CD4-positive, alpha-beta T cell treated with Interferon alpha-2 for 1 hour (primary cell): ENCODE measurements at places on chromosomes 6 and 20.

DNA sequence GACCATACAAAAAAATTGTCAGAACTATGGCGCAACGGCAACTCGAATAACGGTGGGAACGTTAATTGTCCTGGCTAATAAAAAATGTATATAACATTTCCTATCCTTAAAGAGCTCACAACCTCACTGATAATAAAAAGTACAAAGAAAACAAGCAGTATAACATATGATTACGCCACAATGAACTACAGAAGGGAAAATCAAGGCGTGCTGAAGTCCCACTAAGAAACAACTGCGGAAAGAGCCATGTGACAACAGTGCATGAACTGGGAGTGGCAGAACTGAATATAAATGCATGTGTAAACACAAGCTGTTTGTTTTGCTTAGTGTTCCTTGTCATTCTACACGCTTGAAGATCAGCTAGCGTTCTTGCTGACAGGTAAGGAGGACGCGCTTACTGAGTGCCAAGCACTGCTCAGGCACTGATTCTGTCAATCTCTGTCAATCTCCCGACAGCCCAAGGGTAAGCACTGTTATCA, 466 bp upstream of the PSMB1 start:
- DNase-seq: no peak

GRCh38 chr6:680251-680650, 12.7 kb downstream of the EXOC2 start:
- no peak for DNase-seq

- peak; percentile 54 for DNase-seq
These were observed at the start of gene SNAP25 for GRCh38 chr20:10218536-10219451. SNAP25 (plus strand) TSS chr20:10218830; CDS start chr20:10275492, 56,662 bp downstream.

- no peak for DNase-seq
These were observed 281.7 kb downstream of the CDC5L start for GRCh38 chr6:44668976-44669934.

DNA sequence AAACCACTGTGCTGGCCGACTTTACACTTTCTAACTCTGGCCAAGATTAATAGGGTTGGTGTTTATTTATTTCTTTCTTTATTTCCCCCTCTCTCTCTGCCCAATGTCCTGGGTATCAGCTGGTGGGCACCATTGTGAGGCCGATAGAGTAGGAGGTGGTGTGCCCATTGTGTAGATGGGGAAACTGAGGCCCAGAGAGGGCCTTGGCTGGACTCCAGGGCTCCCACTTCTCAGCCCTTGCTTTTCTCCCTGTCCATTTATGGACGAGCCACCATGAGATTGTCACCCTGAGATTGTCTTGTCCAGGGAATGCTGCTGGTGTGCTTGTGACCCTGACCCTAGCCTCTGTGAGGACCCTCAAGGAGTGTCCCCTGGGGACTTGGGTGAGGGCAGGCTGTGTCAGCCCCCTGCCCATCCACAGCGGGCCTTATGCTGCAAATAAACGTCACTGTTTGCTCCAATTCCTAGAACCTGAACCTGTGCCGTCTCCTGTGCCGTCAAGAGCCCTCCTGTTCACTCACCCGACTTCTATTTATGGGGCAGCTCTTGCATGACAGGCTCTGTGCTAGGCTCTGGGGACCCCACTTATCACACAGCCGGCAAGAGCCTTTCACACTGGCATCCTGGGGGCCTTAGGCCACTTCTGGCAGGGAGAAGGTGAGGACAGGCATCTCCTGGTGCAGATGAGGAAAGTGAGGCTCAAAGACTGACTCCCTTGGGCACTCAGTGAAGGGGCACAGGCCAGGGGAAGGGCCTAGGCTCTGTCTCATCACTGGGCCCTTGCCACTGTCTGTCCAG, 24.8 kb downstream of the SUN5 start:
- no peak for DNase-seq

- DNase-seq: no peak
These were observed 25.7 kb upstream of the MLIP start for GRCh38 chr6:54085541-54085940.

GRCh38 chr6:109472132-109472995, 10.7 kb downstream of the ZBTB24 start:
- no peak for DNase-seq

- DNase-seq: no peak
These were observed 24.5 kb upstream of the OR2J2 start for GRCh38 chr6:29146179-29146578.

DNA sequence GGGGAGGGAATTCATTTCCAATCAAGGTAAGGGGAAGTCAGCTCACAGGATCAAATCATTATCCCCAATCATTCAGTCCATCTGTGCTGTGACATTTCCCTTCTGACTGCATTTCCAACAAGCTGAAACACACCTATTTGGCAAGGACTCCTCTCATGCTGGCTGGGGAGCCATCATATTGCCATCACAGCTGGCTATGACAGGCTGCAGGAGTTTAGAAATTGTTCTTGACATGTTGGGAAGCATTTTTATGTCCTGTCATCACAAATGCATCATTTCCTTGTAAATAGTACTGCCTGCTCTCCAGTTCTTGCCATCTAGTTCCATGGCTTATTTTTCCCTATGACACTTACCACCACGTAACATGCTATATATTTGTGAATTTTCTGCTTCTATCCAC, 113.9 kb upstream of the TMEM170B start:
- DNase-seq: no peak

DNA sequence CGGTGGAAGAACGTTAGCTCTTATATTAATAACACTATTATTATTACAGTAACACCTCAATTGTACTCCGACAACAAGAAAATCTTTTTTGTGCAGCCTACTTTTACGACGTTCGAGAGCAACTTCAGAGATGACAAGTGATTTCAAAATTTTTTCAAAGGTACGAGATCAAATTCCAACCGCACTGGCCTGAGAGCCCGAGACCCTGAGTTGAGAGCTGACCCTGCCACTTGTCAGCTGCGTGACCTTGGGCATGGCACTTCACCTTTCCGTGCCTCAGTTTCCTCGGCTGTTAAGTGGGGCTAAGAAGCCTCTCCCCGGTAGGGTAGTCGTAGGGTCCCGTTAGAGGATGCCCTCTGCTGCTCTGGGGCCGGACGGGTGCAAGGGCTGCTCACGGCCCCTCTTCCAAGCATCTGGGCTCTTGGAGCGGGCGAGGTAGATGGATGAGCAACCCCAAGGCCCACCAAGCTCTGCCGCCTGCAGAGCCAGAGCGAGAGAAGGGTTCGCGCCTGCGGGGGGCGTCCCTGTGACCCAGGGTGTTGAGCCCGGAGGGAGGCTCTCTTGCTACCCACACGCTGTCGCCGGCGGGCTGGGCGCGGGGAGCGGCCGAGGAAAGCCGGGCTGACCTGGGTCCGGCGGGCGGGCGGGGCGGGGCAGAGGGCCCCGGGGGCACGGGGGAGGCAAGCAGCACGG, 510 bp downstream of the NDRG3 start:
- peak; percentile 3 for DNase-seq

GRCh38 chr6:121076119-121076518, 258.2 kb downstream of the TBC1D32 start:
- no peak for DNase-seq

DNA sequence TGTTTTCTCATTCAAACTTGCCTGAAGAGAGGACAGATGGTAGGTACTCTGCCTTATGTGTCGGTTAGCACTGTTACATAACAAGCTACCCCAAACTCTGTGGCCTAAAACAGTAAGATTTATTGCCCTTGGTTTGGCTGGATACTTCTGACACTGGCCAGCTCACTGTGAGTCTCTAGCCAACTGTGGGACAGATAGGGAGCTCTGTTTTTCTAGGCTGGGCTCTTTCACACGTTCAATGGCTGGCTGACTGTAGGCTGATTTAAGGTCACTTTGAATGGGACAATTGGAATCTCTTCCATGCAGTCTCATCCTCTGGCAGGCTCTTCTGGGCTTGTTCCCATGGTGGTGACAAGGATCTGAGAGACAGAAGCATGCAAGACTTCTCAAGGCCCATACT, 39.4 kb upstream of the JAG1 start:
- DNase-seq: no peak

DNA sequence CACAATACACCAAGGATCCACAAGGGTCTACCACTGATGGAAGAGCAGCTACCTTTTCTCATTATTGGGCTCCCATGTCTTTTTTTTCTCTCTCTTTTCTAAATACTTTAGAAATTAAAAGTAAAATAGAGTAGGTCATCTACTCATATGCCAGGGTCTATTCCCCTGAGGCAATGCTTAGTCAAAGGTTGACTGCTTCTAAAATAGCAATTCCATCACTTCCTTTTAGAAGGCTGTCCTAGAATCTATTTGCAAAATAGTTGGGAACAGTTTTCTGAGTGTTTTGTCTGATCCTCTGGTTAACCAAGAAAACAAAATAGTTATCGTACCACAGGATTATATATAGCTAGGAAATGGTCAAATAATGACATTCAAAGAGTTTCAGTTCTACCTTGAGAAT, 174.1 kb downstream of the COL21A1 start:
- DNase-seq: no peak

DNA sequence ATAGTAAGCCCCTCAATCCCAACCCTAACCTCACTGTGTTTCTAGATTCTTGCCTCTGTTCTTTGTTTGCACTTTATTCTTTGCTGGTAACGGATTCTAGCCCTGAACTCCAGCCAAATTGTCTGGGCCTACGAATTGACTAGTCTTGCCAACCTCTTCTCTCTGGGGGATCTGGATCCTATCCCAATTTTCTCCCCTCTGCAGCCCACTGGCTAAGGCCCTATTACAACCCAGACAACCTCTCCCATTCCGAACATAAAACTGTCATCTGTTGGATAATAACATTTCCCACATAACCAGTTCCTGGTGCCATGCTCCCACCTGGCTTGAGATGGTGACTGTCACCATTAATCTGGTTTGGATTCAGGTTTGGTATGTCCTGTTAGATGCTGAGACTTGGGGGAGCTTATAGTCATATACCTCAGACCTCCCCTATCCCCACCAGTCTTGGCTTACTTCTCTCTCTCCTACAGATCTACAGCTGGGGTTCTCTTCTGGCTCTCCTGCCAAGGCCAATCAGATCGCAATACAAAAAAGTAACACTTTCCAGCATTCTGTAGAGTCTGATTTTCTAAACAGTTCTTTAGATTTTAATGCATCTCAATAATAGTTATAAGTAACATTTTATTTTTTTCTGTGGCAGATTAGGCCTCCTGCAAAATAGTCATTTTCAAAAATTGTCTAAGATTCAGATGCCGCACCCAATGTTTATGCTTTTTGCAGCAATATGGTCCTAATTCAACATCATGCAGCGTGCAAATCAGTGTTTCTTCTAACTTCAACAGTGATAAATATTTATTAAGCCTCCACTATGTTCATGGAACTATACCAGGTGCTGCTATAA, 29.8 kb upstream of the AHI1 start:
- DNase-seq: no peak

- no peak for DNase-seq
These were observed 205.3 kb downstream of the TBXT start for GRCh38 chr6:165962366-165962765.

GRCh38 chr20:58416835-58417234, 27.8 kb downstream of the VAPB start:
- DNase-seq: peak; percentile 58

GRCh38 chr20:12241065-12241464, 323.4 kb downstream of the BTBD3 start:
- no peak for DNase-seq

DNA sequence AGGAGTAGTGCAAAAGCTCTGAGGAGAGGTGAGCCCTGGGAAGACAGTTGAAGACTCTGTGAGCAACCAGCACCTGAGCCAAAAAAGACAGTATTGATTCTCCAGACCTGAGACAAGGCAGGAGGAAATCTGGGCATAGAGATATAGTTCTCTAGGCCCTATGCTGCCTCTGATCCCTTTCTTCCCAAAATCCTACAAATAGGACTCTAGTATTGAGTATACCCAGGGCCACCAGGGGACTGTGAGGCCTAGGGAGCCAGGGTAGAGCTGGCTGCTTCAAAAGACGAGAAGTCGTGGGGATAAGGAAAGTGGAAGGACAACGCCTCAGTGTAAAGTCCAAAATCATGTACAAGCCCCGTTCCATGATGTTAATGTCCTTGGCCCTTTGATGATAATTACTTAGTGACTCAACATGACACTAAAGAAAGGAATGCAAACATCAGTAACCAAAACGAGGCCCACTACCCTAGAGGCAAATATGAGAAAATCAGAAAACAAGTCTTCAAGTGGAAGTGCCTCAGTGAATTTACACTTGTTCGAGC, 197.3 kb upstream of the PROKR2 start:
- no peak for DNase-seq

DNA sequence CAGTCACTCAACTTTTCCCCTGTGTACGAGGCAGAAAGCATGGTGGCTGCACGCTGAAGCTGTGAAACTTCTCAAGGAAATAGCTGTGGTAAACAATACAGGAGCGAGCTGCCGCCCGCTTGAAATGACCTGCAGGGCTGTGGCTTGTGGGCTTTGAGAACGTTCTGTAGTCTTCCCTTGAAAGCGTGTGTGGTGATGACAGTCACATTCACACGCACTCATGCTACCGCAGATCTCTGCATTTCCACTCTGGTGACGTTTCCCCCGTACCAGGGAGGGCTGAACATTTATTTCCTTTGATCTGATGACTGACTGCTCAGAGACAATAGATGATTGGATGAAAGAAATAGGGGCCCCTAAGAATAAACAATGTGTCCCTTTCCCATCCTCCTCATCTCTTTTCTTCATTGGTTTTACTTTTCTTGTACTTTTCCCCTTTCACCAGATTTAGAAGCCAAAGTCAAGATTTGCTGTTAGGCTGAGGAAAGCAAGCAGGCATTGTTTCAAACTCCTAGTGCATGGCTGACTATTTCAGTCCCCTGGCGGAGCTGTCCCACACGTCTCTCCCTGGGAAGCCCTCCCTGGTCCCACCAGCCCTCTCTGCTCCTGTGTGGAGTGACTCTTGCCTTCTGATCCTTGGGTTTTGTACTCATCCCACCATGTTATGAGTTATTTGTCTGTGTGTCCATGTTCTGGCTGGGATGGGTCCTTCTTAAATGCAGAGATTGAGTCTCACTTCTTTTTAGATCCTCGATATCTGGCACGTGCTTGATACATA, 3.9 kb downstream of the SYTL3 start:
- peak; percentile 95 for DNase-seq

GRCh38 chr20:2245637-2246036, 50.2 kb upstream of the TGM3 start:
- DNase-seq: no peak

GRCh38 chr6:146914489-146915483, 289.4 kb upstream of the STXBP5 start:
- DNase-seq: peak; percentile 23

DNA sequence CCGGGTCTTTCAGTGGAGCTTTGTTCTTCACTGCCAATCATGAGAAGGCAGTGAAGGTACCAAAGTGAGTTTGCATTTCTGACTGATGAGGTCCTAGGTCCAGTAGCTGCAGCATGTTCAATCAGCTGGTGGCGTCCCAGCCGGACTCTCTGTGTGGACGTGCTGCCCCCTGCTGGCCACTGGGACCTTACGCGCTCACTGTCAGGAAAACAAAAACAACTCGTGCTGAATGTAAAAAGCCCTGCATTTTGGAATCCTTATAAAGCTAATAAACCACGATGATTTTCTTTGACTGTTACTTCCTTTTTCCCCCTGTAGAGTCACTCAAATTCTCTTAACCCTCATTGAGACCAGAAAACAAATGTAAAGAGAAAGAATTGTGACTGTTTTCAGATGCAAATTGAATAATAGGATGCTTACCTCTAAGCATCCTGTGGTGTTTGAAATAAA, 4.9 kb upstream of the CD24 start:
- peak; percentile 75 for DNase-seq
